ENCODE measurements at places on chromosomes 7 and 10.

- peak; percentile 12 for DNase-seq
These were observed 730 bp downstream of the LARP4B start for GRCh38 chr10:930625-931325.

GRCh38 chr7:43295429-43295828, 183.0 kb downstream of the HECW1 start:
- no peak for DNase-seq

DNA sequence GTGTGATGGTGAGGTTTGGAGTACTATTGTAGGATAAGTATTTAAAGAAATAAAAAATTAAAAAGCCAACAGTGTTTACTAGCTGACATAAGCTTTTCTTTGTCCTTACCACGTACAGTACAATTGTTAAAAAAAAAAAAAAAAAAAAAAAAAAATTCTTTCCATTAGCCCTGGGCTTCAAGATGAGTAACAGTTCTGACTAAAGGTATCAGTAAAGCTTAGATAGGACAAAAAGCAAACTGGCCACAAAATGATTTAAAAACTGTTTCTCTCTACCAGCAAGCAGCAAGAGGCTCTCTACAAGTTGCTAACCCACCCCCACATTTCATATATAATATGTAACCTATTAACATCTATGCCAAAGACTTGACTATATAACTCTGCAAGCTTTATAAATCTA, 17.5 kb downstream of the HYCC1 start:
- DNase-seq = no peak

DNA sequence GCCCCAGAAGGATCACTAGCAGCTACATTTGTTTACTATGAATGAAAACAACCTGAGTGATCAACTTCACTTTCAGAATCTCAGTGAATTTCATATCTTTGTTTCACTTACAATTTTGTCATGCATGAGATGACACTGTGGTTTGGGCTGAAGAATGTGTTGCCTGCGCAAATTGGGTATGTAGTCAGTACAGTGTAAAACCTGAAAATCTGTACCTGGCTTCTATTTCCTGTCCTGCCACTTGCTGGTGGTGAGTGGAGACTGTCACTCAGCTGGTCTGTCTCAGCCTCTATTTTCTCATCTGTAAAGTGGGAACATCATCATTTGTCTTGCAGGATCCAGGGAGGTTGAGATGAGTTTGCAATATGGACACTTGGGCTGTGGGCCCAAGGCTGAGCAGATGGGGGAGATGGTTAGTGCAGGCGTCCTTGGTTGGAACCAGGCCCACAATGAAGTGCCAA, 118.0 kb downstream of the WDFY4 start:
- no peak for DNase-seq

- DNase-seq = no peak
These were observed 588 bp downstream of the GET4 start for GRCh38 chr7:876972-877311.

GRCh38 chr7:141649865-141650634, 51.9 kb downstream of the DENND11 start:
- peak; percentile 76 for DNase-seq

GRCh38 chr7:15607529-15608210, 45.9 kb upstream of the AGMO start:
- DNase-seq = no peak

DNA sequence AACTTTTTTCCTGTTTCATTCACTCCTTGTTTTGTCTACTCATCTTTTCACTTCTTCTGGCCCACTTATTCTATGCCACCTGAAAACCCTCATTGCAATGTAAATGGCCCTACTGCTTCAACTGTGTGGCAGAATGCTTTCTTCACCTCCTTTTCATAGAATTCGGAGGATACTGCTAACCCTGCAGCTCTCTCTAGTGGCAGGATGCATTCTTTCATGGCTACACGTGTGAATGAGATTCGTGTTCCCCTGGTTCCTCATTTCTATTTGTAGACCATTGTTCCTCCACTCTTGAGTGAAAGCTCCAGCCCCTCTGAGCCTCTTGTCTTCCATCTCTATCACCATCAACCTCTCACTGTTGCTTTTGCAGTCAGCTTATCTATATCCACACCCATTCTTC, 20.9 kb upstream of the CYP26C1 start:
- DNase-seq = peak; percentile 11

- no peak for DNase-seq
These were observed 99.6 kb upstream of the ZNF438 start for GRCh38 chr10:31131251-31131650.

DNA sequence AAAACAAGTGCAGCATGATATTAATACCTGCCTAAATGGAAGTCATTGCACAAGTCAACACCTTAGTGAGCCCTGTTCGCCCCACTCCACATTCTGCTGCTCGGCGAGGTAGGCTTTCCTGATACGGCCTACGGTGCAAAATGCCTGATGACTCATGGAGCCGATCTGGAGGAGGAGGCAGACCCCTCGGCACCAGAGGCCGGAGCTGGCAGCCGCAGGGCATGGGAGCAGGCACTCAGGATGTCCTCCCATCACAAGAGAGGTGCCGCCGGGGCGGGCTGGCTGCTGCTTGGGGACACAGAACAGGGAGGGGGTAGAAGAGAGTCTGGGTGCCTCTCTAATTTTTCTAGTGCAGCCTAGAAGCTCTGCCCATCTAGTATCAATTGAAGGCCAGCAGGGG, 418.5 kb upstream of the MGMT start:
- DNase-seq = no peak

- no peak for DNase-seq
These were observed 7.4 kb upstream of the CYCS start for GRCh38 chr7:25132430-25132829.

DNA sequence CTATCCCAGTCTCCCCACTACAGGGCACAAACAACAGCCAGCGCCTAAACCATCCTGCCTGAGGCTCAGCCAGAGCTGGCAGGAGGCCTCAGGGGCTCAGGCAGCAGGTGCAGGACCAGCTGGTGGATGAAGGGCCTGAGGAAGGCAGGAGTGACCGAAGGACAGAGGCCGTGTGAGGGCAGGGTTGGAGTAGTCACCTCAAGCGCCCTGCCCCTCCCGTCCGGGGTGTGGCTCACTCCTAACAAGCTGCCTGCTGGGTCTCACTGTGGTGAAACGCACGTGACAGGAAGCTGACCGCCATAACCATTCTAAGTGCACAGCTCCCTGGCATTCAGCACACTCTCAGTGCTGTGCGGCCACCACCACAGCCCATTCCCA, 281.1 kb downstream of the ELFN1 start:
- DNase-seq = peak; percentile 56

GRCh38 chr7:137006293-137006692, 137.8 kb downstream of the CHRM2 start:
- DNase-seq = no peak

DNA sequence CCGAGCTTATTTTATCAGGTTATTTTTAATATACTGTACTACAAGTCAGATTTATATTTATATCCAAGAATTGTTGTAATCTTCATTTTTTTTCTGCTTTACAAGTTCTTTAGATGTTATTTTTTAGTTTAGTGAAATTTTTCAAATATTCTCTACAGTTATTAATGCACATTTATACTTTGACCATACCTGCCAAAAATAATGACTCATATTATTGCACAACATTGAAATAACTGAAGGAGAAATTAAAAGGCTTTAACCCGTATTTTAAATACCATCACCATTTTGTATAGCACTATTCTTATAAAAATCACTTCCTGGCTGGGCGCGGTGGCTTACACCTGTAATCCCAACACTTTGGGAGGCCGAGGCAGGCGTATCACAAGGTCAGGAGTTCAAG, 278.5 kb downstream of the BICC1 start:
- no peak for DNase-seq

DNA sequence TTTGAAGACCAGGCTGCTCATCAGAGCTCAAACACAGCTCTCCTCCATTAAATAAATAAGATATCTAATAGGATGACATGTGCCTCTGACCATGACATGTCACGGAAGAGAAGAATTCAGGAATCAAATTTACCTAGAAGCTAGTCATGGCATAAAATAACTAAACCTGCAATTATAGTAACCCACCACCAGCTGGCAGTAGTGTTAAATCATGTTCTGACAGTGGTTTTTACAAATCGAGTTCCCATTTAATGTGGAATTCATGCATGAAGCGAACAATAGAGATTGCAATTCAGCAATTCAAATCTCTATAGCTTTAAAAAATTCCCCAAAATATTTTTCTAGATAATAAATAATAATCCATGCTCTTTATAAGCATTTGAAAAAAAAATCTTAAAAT, 74.6 kb upstream of the IKZF1 start:
- DNase-seq = no peak

DNA sequence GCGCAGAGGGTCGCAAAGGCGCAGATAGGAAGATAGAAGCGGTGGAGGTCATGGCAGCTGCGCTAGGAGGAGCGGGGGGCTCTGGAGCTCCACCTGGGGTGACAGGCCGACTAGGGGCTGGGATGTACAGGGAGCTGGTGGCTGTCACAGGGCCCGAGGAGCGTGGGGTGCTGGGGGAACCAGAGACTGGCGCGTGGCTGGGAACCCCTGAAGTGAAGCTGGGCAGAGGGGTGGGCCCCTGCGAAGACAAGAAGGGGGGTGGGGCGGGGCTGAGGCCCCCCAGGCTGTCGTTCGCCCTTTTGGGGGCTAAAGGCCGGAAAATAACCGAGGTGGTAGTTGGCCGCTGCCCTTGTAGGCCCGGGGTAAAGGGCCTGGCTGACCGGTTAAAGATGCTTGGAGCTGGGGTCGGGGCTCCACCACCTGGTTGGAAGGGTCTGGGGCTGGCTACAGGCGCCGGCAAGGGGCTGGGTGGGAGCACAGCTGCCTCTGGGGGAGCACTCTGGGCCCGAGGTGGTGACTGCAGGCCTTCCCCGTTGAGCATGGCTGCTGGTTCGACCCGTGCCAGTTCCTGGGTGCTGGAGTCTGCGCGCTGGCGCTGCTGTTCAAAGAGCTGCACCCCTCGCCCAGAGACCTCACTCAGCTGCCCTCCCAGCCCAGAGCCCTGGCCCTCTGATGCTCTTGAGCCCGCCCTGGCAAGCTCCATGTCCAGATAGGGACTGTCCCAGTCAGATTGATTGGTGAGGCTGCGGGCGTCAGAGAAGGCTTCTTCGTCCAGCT, 6.8 kb upstream of the MYOZ1 start:
- DNase-seq = no peak

All from NCI-H460 (cell line).